ENCODE measurements at places on chromosomes 16 and 17. TPM values are rescaled to one million over a fixed set of nuclear protein-coding genes. Genes with fewer than 3 reads are reported as not detected.
A peak's percentile ranks its signal among the peaks of the same experiment; 100 is the strongest.

DNA sequence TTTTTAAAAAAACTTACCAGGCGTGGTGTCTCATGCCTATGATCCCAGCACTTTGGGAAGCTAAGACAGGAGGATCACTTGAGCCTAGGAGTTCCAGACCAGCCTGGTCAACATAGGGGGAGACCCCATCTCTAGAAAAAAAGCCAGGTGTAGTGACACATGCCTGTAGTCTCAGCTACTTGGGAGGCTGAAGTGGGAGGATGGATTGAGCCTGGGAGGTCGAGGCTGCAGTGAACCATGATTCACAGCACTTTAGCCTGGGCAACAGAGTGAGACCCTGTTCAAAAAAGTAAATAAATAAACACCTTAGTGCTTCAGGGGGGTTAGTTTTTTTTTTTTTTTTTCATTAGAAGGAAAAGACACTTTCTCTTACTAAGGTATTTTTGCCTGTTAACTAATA, 58.9 kb upstream of the LRRC37A3 start:
- H3K4me1 ChIP-seq, result peaks cover 13% of the 10 kb centered on the region
- H3K27ac ChIP-seq, result no peak overlapping the region
- no peak for DNase-seq
- no peaks in the 10 kb centered on the region for H3K27me3 ChIP-seq
- no peaks in the 10 kb centered on the region for H3K36me3 ChIP-seq
- H3K4me3 ChIP-seq, result no peak overlapping the region

- no peaks in the 10 kb centered on the region for H3K4me1 ChIP-seq
- H3K4me3 ChIP-seq, result no peak overlapping the region
- no peak overlapping the region for H3K27ac ChIP-seq
- no peaks in the 10 kb centered on the region for H3K36me3 ChIP-seq
Observed at GRCh38 chr16:66273053-66273452, 93.4 kb upstream of the CDH5 start.

- peak overlapping the region; percentile 68 for H3K4me3 ChIP-seq
- peaks cover 7% of the 10 kb centered on the region for H3K4me1 ChIP-seq
- peak overlapping the region; percentile 16 for H3K27ac ChIP-seq
- H3K27me3 ChIP-seq, result no peaks in the 10 kb centered on the region
- peaks cover 36% of the 10 kb centered on the region for H3K36me3 ChIP-seq
Observed at GRCh38 chr17:31859487-31860008, 504 bp upstream of the COPRS start.

GRCh38 chr17:72950242-72950931, 142.1 kb downstream of the SLC39A11 start:
- no peaks in the 10 kb centered on the region for H3K36me3 ChIP-seq
- DNase-seq, result no peak
- H3K4me3 ChIP-seq, result no peak overlapping the region
- no peak overlapping the region for H3K27ac ChIP-seq
- no peaks in the 10 kb centered on the region for H3K4me1 ChIP-seq

- no peak overlapping the region for H3K27ac ChIP-seq
- H3K4me1 ChIP-seq, result no peaks in the 10 kb centered on the region
- H3K27me3 ChIP-seq, result no peaks in the 10 kb centered on the region
- H3K36me3 ChIP-seq, result no peaks in the 10 kb centered on the region
- no peak for DNase-seq
Observed at GRCh38 chr16:17557949-17558348, 87.2 kb upstream of the XYLT1 start.

GRCh38 chr17:64037802-64038201, 17.4 kb upstream of the ICAM2 start:
- no peak overlapping the region for H3K27ac ChIP-seq
- H3K4me1 ChIP-seq, result no peaks in the 10 kb centered on the region
- DNase-seq, result no peak
- no peaks in the 10 kb centered on the region for H3K36me3 ChIP-seq
- H3K4me3 ChIP-seq, result no peak overlapping the region
- H3K27me3 ChIP-seq, result no peaks in the 10 kb centered on the region

DNA sequence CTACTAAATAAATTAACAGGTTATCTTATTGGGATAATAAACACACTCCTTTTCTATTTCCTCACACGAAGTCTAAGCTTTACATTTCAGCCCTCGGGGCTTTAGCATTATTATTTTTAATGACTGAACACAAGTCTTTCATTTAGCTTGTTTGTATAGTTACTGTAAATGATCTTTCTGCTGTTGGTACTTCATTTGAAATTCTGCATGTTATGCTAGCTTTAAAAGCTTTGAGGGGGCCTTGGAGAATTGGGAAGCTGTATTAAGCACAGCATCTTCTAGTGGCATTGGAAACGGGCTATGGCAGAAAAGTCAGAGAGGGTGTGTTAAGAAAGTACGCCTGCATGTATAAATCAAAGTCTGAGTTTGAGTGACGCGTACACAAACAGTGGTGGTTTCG, 243.7 kb downstream of the FTO start:
- no peaks in the 10 kb centered on the region for H3K36me3 ChIP-seq
- H3K27ac ChIP-seq, result no peak overlapping the region
- no peaks in the 10 kb centered on the region for H3K27me3 ChIP-seq
- peaks cover 14% of the 10 kb centered on the region for H3K4me1 ChIP-seq

DNA sequence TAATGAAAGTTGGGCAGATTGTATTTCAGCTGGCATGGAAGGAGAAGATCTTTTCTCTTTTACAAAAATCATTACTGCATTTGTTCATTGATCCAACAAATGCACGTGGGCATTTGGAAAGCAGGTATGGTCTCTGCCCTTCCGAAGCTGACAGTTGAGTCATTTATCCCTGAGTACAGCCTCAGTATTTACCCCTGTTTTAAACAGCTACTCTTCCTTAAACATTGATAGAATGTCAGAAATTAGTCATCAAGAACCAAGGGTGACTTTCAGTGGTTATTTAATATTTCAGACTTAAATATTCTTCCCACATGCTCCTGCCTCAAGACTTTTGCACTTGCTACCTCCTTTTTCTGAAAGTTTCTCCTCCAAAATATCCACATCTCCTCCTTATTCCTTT, 226.7 kb upstream of the HSBP1 start:
- no peaks in the 10 kb centered on the region for H3K27me3 ChIP-seq
- no peak overlapping the region for H3K4me3 ChIP-seq
- no peak overlapping the region for H3K27ac ChIP-seq
- H3K4me1 ChIP-seq, result no peaks in the 10 kb centered on the region
- no peak for DNase-seq
- H3K36me3 ChIP-seq, result no peaks in the 10 kb centered on the region

DNA sequence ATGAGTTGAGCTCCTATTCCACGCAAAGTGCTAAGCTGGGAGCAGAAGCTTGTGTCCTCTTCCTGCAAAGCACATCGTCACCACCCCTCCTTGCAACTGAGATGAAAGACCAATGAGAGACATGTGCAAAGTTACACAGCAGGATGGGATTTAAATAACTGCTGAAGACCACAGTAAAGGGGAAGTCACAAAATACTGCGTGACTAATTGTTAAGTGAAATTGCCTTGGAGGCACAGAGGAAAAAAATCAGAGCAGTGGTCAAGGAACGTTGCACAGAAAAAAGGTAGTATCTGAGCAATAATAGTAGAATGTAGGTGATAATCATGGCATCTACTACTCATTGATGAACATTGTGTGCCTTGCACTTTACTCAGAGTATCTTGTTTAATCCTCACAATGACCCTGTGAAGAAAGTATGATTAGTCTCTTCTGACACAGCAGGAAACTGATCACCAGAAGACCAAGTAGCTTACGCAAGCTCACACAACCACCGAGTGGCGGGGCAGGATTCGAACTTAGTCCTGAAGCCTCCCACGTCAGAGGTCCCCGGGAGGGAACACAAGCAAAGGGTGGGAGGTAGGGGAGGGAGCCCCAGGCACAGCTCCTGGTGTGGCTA, 15.4 kb upstream of the MYO18A start:
- no peak overlapping the region for H3K4me3 ChIP-seq
- no peak for DNase-seq
- no peaks in the 10 kb centered on the region for H3K27me3 ChIP-seq
- no peak overlapping the region for H3K27ac ChIP-seq

DNA sequence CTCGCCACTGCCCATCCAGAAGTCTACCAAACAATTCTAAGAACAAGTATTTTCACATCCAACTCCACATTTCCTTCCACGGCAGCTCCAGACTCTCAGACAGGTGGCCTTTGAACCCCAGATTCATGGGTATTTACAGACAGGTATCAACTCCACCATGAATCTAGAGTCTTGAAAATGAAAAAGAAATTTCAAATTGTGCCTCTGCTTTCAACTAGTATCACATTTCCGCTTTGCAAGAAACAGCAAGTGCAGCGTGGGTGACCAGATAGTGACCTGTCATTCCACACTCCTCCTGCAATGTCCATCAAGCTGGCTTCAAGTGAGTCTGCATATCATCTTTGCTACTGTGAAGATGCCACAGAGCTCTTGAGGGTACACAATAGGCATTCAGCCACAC, 232.4 kb upstream of the RPL38 start:
- no peak overlapping the region for H3K27ac ChIP-seq
- no peak overlapping the region for H3K4me3 ChIP-seq
- DNase-seq, result no peak
- no peaks in the 10 kb centered on the region for H3K4me1 ChIP-seq
- no peaks in the 10 kb centered on the region for H3K36me3 ChIP-seq

- DNase-seq, result no peak
- H3K27me3 ChIP-seq, result no peaks in the 10 kb centered on the region
- no peak overlapping the region for H3K27ac ChIP-seq
- no peaks in the 10 kb centered on the region for H3K36me3 ChIP-seq
- H3K4me3 ChIP-seq, result no peak overlapping the region
Observed at GRCh38 chr17:56222255-56222654, 69.0 kb downstream of the ANKFN1 start.

DNA sequence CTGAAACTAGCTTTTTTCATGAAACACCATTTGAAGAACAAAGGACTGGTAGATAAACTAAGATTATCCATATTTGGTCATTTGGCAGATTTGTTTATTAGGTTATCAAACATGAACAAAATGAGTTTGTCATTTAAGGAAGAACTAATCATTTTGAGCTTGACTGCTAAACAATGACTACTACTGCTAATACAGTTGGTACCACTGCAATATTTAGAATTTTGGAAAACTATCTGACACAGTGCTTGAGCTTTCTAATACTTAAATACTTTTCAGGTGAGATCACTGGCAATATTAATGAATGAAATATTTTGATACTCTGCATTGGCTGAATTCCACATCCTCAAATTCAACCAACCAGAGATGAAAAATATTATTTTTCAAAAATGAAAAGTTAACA, 47.2 kb downstream of the MED13 start:
- no peak overlapping the region for H3K4me3 ChIP-seq
- DNase-seq, result no peak
- no peaks in the 10 kb centered on the region for H3K4me1 ChIP-seq
- no peaks in the 10 kb centered on the region for H3K27me3 ChIP-seq

DNA sequence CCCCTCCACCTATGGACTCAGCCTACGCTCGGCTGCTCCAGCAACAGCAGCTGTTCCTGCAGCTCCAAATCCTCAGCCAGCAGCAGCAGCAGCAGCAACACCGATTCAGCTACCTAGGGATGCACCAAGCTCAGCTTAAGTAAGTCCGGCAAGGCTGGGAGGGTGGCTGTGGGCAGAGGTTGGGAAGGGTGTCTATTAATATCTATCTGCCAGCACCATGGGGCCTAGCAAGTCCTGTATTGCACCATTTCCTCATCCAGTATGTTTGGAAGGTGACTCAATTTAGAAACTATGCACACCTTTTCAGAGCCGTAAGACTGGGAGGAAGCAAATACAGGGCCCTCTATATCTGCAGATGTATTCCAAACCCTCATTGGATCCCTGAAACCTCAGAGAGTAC, 45.0 kb upstream of the ARHGAP44 start:
- DNase-seq, result no peak
- H3K27me3 ChIP-seq, result no peaks in the 10 kb centered on the region
- H3K27ac ChIP-seq, result no peak overlapping the region
- H3K4me3 ChIP-seq, result no peak overlapping the region
- no peaks in the 10 kb centered on the region for H3K4me1 ChIP-seq

DNA sequence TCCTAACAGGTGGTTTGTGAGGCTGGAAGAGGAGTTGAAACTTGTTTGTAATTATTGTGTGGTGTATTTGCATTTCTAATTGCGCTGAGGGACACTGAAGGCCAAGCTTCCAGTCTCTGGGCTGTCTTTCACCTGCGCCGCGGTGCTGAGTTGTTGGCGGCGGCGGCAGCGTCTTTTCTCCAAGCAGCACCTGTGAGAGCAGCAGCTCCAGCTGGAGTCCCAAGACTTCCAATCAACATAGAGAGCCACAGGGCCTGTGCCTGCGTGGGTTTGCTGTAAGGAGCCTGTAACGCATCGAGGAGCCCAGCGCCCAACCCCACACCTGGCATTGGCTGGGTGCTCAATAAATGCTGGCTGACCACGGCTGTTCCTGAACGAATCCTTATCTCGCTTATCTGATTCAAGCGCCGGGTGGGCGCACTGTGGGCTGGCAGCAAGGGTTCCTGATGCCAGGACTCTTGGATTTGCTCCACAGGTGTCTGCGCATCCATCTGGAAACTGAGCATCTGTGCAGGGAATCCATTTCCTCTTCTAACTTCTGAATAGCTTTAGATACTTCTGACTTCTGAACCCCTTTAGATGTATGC, 138.1 kb downstream of the ASIC2 start:
- no peaks in the 10 kb centered on the region for H3K27me3 ChIP-seq
- H3K27ac ChIP-seq, result no peak overlapping the region
- no peaks in the 10 kb centered on the region for H3K4me1 ChIP-seq
- no peak overlapping the region for H3K4me3 ChIP-seq
- DNase-seq, result no peak

DNA sequence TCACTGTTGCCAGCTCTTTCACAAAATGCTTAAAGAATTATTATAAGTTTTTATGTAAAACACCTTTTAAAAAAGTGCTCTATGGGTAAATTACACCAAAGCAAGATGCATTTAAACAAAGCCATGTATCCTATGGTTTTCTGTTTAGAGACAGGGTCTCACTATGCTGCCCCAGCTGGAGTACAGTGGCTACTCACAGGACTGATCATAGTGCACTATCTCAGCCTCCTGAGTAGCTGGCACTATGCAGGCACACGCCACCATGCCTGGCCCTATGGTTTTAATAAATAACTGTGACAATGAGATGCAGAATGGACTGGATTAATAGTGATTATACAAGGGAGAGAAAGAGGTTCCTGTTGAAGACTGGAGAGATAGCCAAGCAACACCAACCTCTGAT, 40.2 kb downstream of the SPOP start:
- H3K36me3 ChIP-seq, result no peaks in the 10 kb centered on the region
- peaks cover 50% of the 10 kb centered on the region for H3K4me1 ChIP-seq
- H3K27ac ChIP-seq, result peak overlapping the region; percentile 85
- no peaks in the 10 kb centered on the region for H3K27me3 ChIP-seq

VTN gene
- not detected for total RNA-seq

NETO2 gene
- 1.9 TPM for total RNA-seq

CPNE7 gene
- not detected for total RNA-seq

CCL1 gene
- total RNA-seq, result not detected

CISD3 gene
- 10.0 TPM for total RNA-seq

OR3A3 gene
- total RNA-seq, result not detected

PIP4K2B gene
- total RNA-seq, result 89.7 TPM

CCL4 gene
- total RNA-seq, result 0.42 TPM

CNTNAP4 gene
- total RNA-seq, result not detected

PTGES3L gene
- total RNA-seq, result 29.1 TPM

CHST5 gene
- not detected for total RNA-seq

CTRB2 gene
- 3.0 TPM for total RNA-seq

PYDC1 gene
- not detected for total RNA-seq

KRT20 gene
- not detected for total RNA-seq
